CD4-positive, alpha-beta T cell (primary cell): ENCODE measurements at places on chromosomes 7 and 10. TPM values are rescaled to one million over a fixed set of nuclear protein-coding genes. Genes with fewer than 3 reads are reported as not detected.

DNA sequence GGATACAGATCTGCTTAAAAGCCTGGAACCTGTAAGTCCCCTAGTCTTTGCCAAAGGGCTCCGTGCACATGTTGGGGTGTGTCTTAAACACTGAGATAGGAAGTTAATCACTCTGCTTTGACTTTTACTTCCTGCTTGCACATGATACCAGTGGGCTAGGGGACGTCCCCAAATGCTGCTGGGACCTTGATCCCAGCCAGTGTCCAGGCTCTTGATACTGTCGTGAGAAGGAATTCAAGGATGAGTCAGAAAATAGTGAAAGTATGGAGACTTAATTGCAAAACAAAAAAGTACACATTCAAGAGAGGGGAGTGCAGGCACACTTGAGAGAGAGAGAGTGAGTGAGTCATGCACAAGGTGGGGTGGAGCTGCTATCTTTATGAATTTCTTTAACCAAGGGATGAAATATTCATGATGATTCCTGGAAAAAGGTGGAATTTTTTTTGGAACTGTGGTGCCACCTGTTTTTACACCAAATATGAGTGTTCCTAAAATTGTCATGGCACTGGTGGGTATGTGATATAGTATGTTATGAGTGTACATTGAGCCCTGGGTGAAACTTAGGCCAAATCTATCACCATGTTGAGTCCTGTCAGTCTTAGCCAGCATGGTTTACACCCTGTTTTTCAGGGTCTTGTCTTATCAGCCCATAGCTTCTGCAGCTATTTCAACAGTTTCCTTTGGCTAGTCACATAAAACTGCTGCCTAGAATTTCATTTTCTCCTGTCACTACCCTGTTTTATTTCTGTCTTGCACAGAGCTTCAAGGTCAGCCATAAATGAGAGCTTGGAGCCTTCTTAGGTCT lies 88.3 kb upstream of the CYP26C1 start:
- DNase-seq: no peak

DNA sequence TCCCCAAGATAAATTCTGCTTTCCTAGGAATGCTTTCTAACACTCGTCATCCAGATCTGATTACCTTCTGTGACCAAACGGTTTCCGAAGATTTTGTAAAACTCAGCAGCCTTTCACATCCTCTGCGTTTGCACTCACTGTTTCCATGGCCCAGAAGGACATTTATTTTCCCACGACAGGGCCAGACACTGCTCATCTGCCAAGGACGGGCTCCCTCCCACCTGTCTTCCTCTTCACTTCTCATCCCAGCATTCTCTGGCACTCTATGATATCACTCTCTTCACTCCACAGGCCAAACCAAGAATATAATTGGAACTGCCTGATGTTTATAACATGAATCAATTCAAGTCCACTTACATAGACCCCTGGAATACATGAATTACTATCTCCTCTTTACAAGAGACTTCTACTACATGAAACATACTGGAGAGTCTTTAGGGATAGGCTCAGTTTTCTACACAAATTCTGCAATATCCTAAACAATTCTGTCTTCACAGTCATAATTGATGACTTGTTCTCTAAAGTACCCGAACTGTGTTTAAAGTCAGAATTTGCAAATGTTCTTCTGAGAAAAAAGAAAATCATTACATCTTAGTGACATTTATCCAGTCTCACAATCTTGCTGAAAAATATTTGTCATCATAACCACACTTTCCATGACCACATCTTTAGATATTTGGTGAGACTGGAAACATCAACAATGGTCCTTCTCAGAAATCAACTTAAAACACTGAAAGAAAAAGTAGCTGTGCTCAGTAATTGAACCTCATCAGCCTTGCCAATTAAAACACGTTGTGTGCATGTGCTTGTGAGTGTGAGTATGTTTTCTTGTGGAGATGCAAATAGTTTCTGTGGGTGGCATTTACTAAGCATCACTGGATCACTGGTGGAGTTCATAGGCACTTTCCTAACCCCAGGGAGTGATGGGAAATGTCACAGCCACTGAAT lies 79.5 kb upstream of the PRSS58 start:
- no peak for DNase-seq

MAT1A gene
- total RNA-seq: not detected

AOC1 gene
- not detected for total RNA-seq

WEE2 gene
- 0.08 TPM for total RNA-seq

- DNase-seq: no peak
These were observed 99.9 kb downstream of the CNTNAP2 start for GRCh38 chr7:146216396-146217041.

BAIAP2L1 gene
- total RNA-seq: 0.33 TPM

GRCh38 chr10:105391670-105392351 lies 750.7 kb downstream of the SORCS3 start:
- no peak for DNase-seq

DNA sequence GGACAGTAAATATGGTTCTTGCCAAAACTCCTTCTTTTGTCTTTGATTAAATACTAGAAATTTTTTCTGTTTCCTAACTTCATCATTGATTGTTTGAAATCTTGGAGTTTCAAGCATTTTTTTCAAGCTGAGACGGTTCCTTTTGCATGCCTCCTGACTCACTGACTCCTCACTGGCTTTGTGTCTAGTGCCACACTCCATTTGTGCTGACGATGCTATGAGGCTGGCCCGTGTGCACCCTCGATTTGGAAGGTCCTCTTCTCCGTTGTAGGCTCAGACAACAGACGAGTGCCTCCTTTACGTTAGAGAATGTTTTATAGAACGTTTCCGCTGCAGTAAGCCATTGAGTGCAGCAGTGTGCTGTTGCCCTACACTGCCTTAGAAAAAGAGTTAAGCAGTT lies 10.8 kb upstream of the CSGALNACT2 start:
- no peak for DNase-seq

BAG3 gene
- 65.1 TPM for total RNA-seq

ADRB1 gene
- 0.08 TPM for total RNA-seq

DNA sequence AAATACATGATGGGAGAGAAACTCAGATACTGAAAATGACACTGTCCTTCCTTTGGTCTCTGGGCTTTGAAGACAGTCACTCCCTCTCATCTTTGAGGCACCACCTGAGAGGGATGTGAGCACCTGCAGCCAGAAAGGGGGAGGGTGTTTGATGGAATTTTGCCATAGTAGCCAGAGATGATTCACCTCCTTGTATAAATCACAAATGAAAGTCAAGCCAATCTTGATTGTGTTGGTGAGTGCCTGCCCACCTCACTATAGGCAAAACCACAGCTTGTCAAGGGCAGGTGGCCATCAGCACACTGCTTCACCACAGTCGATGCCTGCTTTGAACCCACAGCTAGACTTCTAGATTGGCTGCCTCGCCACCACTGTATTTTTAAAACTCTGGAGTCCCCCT lies 48.2 kb downstream of the PON1 start:
- DNase-seq: no peak

CLRN3 gene
- total RNA-seq: not detected

DNA sequence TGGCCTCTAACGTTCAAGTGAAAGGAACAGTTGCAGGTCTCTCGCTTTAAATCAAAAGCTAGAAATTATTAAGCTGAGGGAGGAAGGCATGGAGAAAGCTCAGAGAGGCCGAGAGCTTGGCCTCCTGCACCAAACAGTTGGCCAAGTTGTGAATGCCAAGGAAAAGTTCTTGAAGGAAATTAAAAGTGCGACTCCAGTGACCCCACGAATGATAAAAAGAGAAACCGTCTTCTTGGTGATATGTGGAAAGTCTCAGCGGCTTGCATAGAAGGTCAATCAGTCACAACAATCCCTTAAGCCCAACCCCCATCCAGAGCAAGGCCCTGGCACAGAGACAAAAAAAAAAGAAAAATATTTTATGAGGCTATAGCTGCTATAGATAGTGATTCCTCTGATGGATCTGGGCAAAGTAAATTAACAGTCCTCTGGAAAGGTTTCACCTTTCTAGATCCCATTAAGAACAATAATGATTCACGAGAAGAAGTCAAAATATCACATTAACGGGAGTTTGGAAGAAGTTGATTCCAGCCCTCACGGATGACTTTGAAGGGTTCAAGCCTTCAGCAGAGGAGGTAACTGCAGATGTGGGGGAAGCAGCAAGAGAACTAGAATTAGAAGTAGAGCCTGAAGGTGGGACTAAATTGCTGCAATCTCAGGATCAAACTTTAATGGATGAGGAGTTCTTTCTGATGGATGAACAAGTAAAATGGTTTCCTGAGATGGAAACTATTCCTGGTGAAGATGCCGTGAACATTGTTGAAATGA lies 42.5 kb upstream of the INPP5A start:
- DNase-seq: no peak

PLXDC2 gene
- 0.61 TPM for total RNA-seq

DNA sequence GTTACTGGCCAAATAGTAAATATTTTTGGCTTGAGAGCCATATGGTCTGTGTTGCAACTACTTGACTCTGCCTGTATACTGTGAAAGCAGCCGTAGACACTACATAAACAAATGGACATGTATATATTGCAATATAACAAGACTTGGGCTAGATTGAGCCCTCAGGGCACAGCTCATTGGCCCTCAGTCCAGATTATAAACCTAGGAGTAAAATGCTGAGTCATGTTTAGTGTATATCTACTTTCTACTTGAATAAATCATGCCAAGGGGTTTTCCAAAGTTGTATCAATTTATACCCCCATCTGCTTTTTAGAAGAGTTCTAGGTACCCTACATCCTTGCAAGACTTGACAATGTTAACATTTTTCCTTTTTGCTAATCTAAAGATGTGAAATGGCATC lies 27.4 kb upstream of the POU6F2 start:
- no peak for DNase-seq

RGR gene
- total RNA-seq: not detected

GRCh38 chr10:63665670-63666134 lies 144.5 kb downstream of the REEP3 start:
- no peak for DNase-seq

WNT2 gene
- not detected for total RNA-seq

MUC3A gene
- total RNA-seq: not detected

DNA sequence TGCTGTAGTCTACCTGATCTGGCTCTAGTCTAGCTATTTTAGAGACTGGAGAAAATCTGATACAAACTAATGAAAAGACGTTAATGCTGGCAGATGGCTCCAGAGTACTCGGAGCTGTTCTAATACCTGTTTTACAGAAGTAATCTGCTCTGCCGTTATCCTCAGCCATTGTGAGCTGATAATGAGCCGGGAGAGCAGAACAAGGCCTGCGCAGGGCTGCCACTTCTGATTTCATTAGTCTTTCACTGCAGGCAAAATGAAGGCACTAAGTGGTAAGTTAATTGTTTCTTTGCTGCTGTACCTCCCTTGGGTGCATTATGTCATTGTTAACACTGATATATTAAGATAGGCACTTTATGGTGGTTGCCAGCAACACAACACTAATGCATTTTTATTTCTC lies 456.4 kb upstream of the PFKP start:
- no peak for DNase-seq

DNA sequence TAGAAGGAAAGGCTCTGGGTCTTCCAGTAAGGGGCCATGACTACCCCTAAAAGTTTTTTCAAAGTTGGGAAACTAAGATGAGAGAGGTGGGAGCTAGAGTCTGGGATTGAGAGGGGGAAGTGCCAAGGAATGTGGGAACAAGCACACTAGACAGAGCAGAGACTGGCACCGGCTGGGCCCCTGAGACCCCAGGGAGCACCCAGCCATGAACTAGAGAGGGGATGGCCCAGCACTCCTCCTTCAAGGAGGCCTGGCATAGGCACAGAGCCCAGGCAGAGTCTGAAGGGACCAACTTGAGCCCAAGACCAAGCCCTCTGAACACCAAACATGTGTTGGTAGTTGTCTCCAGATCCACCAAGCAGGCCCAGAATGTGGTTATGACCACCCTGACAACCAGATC lies 119.0 kb downstream of the GRID1 start:
- DNase-seq: no peak

TBRG4 gene
- 105 TPM for total RNA-seq

GRCh38 chr10:7622969-7623368 lies 43.8 kb downstream of the ITIH5 start:
- DNase-seq: no peak

DNA sequence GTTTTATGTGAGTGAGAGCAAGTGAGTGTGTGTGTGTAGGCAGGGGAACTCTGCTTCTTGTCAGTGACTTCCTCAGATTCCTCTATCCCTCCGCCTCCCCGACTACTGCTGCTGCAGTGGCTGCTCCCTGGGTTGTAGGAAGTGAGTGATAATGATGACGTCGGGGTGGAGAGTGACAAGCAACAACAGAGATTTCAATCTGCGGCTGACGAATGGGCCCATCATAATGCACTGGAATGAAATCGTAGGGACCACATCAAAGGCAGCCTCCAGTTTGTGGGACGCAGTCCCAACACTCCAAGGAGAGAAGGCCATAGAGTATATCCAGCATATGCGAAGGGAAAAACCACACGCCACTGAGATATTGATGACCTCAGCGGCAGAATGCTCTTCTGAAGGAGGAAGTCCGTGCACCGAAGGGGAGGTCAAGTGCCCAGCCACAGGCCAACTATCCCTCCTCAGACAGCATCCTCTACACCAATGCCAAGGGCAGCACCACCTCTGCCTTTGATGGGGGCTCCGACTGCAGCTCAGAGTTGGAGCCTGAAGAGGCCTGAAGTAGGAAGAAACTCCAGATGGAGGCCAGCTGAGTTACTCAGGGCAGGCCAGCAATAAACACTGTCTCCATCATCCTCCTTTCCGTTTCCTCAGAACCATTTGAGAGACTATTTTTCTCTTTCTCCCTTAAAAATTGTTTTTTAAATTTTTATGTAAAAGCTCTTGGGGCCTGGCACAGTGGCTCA lies 11.3 kb upstream of the STMP1 start:
- no peak for DNase-seq

GRCh38 chr10:124049484-124049883 lies 43.9 kb downstream of the CHST15 start:
- DNase-seq: no peak

GRCh38 chr10:79082631-79083596 lies 14.1 kb downstream of the ZMIZ1 start:
- no peak for DNase-seq

CYP26C1 gene
- total RNA-seq: not detected

HOGA1 gene
- total RNA-seq: not detected

DNA sequence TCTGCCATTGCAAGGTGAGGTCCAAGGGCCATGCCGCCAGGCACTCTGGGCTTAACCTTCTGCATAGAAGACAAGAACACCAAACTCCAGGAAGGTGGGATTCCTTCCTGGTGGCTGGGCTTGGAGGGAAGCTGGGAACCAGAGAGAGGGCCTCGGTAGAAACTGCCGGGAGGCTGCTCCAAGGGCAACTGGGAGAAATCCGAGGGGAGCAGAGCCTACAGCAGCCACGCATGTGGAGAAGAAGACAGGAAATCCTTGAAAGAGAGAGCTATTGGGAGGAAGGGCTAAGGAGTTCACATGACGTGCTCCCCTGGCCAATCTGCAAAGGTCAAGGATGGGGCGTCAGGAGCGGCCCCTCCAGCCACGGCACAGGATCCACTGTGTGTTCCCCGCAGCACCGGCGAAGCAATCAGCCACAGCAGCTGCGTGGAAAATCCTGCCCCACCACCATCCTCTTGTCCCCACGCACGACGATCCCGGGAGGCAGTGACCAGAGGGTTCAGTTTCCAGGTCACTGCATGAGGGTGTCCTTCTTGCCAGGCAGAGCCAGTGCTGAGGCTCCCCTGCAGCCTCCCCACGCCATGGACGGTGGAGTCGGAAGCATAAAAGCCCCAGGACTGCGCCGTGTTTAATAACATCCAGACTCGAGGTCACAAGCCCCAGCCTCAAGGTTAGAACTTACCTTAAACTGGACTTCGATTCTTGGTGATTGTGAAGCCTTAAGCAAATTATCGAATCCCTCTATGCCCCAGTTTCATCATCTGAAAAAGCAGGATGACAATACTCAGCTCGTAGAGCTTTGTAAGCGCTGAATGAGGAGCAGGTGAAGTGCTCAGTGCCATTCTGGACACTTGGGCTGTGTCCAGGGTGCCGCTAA lies 8.6 kb upstream of the PPP2R2D start:
- no peak for DNase-seq

- no peak for DNase-seq
These were observed 106.5 kb upstream of the ANK3 start for GRCh38 chr10:60496181-60496580.
